ENCODE measurements at places on chromosomes 11 and 22.

DNA sequence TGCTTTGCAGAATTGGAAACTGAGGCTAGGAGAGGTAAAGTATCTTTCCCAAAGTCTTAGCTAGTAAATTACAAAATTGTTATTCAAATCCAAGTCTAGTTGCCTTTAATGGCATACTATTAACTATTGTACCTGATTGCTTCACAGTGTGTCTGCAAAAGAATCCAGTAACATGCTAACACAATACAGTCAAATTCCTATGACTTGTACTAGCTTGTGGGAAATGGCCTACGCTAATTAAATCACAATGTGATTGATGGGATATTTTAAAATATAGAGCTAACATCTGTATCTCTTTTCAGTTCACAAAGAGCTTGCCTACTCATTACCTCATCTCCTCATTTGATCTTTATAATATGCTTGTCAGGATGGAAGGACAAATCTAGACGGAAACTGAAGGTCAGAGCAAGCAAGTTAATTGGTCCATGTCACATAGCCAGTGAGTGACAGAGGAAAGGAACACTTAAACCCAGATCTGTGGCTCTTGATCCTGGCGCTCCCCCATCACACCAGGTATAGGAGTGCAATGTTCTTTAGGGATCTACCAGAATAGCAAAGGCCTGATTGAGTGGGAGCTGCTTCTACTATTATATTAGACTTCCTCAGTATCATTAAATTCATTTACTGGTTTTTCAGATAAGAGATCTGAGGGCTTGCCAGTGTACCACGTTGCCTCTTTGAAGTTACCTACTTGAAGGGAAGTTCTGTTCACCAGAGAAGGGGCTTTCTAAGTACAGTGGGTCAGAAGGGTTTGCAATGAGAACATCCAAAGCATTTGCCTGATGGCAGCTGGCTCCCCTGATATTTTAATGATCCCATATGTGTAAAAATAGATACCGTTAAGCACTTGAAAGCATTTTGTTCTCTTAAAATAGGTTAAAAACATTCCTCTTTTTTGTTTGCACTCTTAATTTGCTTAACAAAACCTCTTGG is 213.6 kb upstream of the SESN3 start:
- peak; percentile 47 for DNase-seq

- DNase-seq, result no peak
These were observed 366.7 kb upstream of the NARS2 start for GRCh38 chr11:78941226-78941851.

- no peak for DNase-seq
These were observed 22.9 kb upstream of the FGF3 start for GRCh38 chr11:69841859-69842698.

- no peak for DNase-seq
These were observed 4.1 kb upstream of the OR5J2 start for GRCh38 chr11:56172256-56172830.

DNA sequence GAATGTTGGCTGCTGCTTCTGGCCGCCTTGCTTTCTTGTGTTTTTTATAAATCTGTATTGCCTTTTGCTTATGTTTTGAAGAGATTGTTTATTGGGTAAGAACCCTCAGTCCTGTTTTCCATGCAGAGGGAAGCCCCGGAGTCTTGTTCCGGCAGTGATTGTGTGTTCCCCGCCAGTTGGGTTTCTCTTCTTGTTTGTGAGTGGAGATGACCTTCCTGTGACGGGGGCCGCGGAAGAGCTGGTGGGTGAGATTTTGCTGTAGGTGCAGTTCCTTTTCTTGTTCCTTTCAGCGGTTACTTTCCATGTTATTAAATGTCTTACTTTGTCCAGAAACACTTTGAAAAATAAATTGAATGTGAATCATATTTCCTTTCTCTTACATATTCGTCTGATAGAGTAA is 8.3 kb downstream of the TBC1D22A start:
- no peak for DNase-seq

DNA sequence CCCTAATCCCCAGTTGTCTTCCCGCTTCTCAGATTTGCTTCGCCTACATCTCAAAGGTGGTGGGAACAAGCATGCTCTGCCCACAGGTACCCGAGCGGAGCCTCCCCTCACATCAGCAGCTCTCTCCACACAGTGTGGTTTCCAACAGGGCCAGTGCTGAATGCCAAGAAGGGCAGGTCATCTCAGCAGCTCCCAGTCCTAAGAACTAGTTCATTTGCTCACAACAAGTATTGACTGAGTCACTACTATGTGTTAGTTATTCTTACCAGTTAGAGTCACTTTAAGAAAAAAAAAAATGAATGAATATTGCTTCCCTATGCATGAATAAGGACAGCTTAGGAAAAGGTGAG is 66.2 kb downstream of the THAP12 start:
- no peak for DNase-seq

DNA sequence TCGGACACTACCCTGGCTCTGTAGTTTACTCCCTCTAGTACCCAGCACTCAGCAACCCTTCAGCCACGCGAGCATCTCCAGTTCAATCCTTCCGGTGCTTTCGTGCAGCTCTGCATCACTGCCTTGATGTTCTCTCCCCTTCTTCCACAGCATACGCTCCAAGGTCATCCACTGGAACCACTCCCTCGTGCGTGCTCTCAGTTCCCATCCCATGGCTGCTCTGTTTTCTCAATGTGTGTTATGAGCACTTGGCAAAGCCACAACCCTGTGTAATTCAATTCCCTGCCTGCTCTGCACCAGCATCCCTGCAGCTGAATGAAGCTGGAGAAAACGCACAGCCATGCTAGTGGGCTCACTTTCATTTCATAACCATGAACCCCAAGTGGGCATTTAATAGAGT is 38.5 kb upstream of the NFRKB start:
- no peak for DNase-seq

GRCh38 chr11:112620621-112621394 is 340.4 kb upstream of the NCAM1 start:
- peak; percentile 23 for DNase-seq

DNA sequence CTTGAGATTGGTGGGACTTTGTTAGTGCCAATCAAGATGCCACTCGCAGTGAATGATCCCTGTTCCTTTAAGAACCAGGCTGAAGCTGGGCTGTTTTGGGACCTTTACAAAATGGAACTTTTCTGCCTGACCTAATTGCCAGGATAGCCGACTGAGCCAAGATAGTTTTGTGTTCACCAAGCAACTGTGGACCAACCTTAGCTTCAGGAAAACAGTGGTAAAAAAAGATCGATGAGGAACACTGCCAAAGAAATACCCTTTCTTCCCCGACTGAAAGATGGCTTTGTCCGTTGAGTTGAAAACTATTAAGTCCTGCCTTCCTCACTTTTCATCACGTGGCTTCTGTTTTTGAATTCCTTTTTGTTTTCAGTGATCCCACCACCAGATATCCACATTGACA is 157.9 kb upstream of the SORL1-AS1 start:
- DNase-seq, result no peak

GRCh38 chr11:107908211-107908610 is 20.0 kb upstream of the RAB39A start:
- no peak for DNase-seq

GRCh38 chr11:72773696-72774095 is 20.2 kb downstream of the STARD10 start:
- DNase-seq, result no peak

DNA sequence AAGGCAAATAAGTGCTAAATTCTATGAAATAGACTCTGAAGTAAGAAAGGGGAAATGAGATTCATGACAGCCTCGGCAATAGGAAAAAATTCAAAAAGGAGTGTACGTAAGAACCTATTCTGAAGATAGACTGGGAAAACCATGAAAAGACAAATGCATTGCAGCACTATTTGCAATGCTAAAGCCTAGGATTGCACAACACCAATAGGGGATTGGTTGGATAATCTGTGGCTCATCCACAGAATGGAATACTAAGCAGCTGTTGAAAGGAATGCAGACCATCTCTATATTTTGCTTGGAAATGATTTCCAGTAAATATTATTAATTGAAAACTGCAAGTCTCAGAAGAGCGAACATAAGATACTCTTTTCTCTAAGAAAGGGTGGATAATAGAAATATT is 91.7 kb upstream of the CLMP start:
- DNase-seq, result no peak

GRCh38 chr11:66388780-66389386 is 17.3 kb upstream of the SLC29A2 start:
- peak; percentile 42 for DNase-seq

DNA sequence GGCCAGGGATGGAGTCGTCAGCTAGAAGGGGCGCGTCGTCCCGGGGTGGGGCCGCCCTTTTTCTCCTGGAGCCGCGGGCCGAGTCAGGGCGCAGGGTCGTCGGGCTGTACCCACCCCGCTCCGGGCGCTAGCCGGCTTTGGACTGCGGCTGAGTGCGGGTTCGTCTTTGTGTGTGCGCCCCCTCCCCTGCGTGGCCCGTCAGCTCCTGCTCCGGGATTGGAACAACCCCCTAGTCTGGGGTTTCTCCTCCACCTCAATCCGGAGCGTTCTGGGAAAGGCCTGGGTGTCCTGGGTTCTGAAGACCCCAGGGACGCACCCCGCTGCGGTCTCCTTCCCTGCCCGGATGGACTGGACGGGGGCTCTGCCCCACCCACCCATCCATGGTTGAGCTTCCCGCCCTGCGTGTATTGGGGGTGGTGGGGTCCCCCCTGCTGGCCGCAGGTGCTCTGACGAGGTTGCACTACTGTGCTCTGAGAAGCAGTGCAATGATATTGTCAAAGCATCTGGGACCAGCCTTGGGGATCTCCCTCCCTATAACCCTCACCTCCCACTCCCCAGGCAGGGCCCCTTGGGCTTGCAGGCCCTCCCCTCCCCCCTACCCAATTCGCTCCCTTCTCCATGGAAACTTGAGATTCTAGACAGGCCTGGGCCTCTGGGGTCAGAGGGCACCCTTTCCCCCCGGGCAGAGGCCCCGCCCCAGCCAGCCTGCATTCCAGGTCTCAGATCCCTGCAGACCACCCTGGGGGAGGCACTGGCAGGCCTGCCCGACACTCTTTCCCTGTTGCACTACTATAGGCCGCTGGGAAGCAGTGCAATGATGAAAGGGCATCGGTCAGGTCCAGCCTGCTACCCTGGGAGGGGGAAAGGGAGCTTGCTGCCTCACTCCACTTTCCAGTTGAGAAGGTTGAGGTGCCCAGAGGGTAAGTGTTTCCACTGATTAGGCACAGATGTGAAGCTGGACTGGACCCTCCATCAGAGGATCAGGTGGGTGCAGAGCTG is 10.7 kb downstream of the SDF2L1 start:
- no peak for DNase-seq

DNA sequence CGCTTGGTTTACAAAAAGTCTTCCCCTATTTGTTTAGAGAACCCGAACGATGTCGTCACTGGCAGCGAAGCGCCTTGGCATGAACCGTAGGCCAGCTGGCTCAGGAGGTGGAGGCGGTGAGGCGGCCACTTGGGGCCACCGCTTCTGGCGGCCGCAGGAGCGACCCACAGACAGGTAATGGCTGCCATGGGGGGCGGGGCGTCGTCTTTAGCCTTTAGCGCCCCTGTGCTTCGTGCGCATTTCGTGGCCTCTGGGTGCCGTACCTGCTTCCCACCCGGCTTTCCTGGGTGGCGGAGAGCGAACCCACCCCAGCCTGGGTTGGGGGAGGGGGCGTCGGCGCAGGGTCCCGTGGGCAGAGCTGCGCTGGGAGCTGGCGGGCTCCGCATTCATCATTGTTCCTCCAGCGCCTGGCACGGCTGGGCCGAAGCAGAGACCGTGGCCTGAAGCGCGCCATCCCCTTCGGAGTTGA is 469 bp upstream of the OSBP2 start:
- DNase-seq, result peak; percentile 18

- DNase-seq, result no peak
These were observed 378.7 kb downstream of the NTM start for GRCh38 chr11:131749101-131749500.

DNA sequence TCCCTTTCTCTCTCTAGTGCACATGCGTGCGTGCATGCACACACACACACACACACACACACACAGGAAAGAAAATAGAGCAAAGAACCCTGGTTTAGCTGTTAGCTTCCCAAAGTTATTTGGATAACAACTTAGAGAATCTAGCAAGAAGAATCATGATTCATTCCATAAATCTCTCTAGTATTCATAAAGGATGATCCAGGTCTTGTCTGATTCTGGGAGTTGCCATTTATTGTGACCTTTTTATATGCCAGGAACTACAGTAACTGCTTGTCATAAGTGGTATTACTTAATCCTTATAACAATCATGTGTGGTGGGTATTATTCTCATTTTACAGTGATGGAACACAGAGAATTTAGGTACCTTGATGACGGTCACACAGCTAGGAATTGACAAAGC is 141.5 kb upstream of the MTMR2 start:
- no peak for DNase-seq

DNA sequence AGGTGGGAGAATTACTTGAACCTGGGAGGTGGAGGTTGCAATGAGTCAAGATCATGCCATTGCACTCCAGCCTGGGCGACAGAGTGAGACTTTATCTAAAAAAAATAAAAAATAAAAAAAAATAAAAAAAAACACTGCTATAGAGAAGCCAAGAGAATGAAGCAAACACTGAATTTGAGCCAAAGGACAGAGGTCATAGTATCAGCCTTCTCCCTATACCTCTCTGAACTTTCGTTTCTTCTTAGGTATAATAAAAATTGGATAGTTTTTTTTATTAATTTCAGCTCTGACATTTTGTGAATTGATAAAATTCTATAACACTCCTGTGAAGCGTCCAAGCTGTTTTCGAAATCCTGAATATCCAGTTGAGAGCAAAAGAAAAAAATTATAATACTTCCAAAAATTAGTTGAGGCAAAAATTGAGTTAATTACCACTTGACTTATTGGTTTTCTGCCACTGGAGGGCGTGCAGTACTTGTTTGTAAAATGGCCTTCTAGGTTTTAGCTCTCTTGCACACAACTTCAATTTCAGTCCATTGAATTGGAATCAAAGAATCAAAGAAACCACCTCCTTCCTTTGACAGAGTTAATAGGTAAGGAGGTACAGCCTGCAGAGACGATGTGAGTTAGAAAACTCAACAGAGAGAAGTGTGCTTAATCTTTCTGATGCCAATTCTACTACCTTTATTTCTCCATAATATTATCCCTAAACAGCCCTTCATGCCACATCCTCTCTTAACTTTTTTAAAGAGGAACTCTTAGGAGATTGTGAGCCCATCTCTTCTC is 143.2 kb downstream of the BBOX1 start:
- peak; percentile 38 for DNase-seq

DNA sequence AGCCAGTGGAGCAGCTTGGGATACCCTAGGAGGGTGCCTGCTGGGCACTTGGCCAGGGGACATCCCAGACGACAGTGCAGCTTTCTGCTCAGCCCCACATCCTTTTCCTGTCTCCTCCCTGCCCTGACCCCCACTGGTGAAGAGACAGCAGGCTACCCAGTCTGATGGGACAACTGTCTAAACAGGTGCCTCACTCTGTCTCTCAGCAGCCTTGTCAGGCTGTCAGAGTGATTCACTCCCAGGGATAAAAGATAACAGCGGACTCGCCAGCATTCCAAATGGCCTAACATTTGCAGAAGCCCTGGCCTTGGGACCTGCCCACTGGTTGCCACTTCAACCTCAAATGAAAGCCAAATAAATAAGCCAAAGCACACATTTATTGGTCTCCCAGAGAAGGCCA is 318.6 kb upstream of the PLET1 start:
- DNase-seq, result no peak

- no peak for DNase-seq
These were observed 62.0 kb upstream of the THY1 start for GRCh38 chr11:119484741-119485605.

GRCh38 chr22:46456818-46457163 is 80.6 kb downstream of the CELSR1 start:
- DNase-seq, result no peak

- DNase-seq, result peak; percentile 9
These were observed 125.7 kb downstream of the TENM4 start for GRCh38 chr11:79314906-79315689.
